ENCODE measurements at places on chromosomes 6 and 20.

- no peak for DNase-seq
These were observed 13.0 kb downstream of the UBE2J1 start for GRCh38 chr6:89339565-89339964.

DNA sequence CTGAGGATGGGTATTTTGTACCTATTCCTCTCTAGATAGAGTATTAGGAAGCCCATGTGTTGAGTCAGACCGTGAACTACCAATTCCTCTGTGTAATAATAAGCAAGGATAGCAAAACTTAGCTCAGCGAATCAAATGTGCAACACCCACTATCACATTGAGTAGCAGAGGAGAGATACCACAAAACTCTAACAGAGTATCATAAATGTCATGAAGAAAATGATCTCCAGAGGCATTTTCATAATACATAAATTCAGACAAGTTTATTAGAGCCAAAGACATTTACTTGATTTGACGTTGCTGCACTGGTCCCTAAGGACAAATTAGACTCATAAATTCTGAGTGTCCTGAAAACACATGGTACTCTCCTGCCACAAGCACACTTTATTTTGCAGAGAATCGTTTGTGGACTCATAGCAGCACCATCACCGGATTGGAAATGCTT, 245.2 kb downstream of the HAO1 start:
- no peak for DNase-seq

DNA sequence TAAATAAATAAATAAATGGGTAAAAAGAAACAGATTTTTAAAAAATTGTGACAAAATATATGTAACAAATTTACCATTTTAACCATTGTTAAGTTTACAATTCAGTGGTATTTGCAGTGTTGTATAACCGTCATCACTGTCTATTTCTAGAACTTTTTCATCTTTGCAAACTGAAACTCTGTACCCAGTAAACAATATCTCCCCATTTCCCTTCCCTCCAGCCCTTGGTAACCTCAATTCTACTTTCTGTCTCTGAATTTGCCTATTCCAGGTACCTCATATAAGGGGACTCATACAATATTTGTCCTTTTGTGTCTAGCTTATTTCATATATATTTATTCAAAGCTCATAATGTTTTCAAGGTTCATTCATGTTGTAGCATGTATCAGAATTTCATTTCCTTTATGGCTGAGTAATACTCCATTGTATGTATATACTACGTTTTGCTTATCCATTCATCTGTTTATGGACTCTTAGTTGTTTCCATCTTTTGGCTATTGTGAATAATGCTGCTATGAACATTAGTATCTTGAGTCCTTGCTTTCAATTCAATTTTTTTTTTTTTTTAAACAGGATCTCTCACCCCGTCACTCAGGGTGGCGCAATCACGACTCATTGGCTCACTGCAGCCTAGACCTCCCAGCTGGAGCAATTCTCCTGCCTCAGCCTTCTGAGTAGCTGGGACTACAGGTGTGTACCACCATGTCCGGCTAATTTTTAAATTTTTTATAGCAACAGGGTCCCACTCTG, 8.9 kb downstream of the MANBAL start:
- DNase-seq, result no peak

- no peak for DNase-seq
These were observed 69.7 kb upstream of the ADGRF4 start for GRCh38 chr6:47628448-47629272.

DNA sequence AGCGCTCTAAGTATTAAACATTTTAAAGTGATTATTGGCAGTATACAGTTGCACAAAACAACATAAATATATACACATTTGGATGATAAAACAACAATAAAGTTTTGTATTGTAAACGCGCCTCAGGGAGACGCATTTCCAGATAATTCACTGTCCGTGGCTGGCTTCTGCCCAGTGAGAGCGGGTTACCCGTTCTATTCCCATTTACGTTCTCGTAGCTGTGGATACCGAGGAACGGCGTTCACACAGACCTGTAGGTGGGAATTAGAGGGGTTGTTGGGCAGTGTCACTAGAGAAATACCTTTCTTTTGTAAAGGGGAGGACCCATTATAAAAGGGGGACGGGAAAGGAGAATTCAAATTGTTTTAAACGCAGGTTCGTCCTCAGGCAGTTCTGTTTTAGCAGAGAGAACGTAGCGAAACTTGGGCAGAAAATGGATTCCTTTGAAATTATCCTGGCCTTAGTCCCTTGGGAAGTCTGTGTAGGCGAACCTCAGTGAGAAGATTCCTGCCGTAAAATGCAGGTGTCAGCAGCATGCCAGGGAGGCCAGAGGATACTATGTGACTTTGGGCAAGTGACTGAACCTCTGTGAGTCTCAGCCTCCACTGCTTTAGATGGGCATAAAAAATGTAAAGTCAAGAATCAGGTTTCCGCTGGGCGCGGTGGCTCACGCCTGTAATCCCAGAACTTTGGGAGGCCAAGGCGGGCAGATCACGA, 756 bp downstream of the MTG2 start:
- DNase-seq, result no peak

All from activated T-cell treated with anti-CD3 and anti-CD28 coated beads for 1 hour (primary cell).